NCI-H1105 treated with DMSO at 0.1 percent for 48 hours (cell line): ENCODE measurements at places on chromosomes 6 and 20.

- no peak for DNase-seq
These were observed 2.1 kb downstream of the NQO2 start for GRCh38 chr6:3001773-3002293.

DNA sequence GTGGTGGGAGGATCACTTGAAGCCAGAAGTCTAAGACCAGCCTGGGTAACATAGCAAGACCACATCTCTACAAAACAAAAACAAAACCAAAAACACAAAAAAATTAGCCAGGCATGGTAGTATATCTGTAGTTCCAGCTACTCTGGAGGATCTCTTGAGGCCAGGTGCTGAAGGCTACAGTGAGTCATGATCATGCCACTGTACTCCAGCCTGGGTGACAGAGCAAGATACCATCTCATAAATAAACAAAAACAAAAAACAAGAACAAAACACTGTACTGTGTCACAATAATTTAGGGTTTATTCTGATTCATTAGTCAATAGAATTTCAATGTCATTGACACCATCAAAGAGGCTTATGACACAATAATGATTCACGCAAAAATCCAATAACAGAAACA is 1121.7 kb upstream of the MAP3K7 start:
- DNase-seq, result no peak

DNA sequence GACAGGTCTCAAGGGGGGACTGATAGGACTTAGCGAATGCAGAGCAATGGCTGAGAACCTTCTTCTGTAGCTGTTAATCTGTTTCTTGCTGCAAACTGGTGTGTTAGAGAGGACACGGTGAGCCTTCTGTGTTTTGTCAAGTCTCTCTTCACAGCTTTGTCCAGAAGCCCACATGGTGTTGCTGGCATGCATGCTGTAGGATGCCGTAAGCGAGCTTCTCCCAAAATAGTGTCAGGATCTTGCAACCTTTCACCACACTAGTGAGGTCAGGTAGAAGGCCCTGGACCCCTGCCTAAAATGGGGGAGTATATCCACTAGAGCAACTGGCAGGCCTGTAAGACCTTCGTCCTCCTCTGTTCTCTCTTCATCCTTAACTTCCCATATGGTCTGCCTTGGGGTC is 51.9 kb upstream of the GLP1R start:
- no peak for DNase-seq

GRCh38 chr20:57912227-57912582 is 202.4 kb upstream of the PMEPA1 start:
- no peak for DNase-seq

- DNase-seq, result no peak
These were observed 38.0 kb downstream of the TRIM38 start for GRCh38 chr6:26000366-26001144.

DNA sequence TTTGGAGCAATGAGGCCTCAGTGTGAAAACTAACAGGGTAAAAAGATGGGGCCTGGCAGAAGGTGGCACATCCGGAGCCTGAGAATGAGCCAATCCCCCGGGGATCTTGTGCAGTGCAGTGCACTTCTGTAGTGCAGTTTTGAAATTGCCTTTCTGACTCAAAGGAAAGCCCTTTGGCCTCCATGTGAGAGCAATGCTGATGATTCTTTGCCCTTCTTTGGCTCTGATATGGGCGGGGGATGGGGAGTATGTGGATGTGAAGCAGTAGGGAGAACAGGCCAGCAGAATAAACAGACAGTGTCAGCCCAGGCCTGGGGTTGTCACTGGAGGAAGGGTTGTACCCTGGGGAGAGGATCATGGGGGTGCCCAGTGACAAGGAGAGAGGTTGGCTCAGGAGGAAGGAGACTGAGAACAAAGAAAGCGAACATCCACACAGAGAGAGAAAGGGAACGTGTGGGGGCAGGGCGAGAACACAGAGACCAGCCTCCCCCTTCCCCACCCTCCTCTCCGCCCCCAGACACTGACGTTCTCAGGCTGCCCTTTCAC is 351.2 kb downstream of the CDC5L start:
- DNase-seq, result no peak
